Right ventricle myocardium superior (tissue), 1 donor: ENCODE measurements at places on chromosomes 2 and 18. TPM values are rescaled to one million over a fixed set of nuclear protein-coding genes. Genes with fewer than 3 reads are reported as not detected.

The SCYGR4 gene
- not detected for total RNA-seq

GRCh38 chr2:96863575-96864342, 5.9 kb upstream of the ANKRD39 start:
- DNase-seq: peak; percentile 18

The CIB4 gene
- total RNA-seq: not detected

GRCh38 chr2:69309351-69310110, 77.5 kb downstream of the GFPT1 start:
- DNase-seq: peak; percentile 67

DNA sequence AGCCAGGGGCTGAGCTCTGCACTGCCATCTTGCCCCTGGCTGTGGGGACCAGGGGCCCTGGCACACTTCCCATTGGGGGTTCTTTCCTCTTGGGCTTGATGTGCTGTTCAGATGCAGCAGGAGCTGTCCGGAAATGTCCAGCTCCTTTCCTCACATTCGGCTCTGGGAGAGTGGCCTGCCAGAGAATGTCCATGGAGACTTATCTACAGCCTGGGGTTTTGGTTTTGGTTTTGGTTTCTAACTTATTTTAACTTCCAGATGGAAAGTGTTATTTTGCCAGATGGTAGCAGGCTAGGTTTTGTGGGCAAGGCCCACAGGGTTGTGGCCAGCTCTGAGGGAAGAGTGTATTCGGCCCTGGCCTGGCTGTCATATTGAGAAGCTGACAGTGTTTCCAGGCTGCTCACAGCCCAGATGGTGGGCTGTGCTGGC, 177.3 kb downstream of the ANKRD30B start:
- no peak for DNase-seq

The PLGLB2 gene
- 1.4 TPM for total RNA-seq

The DSG3 gene
- total RNA-seq: not detected

The LIMS3 gene
- total RNA-seq: 4.1 TPM

GRCh38 chr2:10405448-10405847, 42.7 kb downstream of the ODC1 start:
- DNase-seq: peak; percentile 72

DNA sequence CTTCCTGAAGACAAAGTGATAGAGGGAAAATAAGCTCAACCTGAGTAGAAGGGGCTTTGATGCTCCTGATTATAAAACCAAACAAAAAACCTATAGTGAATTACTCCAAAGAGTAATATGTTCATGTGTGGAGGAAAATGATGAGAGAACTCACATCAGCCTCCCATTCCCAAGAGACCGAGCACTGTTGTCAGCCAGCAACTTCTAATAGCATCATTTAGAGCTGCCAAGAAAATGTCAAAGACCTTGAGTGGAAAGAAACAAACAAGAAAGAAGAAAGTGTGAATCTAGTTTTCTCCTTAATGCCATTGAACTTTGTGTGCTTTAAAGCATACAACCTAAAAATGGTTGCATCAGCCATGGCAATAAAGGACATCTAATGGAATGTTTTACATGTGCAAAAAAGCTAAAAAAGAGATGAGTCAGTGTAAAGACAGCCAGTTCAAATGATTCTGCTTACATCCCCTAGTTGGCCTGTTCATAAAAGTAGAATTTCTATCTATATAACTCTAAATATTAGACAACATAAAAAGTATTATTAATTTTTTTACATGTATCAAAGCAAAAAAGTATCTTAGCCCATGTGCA, 1066.2 kb downstream of the TDRD15 start:
- no peak for DNase-seq

The REEP1 gene
- total RNA-seq: 21.5 TPM

DNA sequence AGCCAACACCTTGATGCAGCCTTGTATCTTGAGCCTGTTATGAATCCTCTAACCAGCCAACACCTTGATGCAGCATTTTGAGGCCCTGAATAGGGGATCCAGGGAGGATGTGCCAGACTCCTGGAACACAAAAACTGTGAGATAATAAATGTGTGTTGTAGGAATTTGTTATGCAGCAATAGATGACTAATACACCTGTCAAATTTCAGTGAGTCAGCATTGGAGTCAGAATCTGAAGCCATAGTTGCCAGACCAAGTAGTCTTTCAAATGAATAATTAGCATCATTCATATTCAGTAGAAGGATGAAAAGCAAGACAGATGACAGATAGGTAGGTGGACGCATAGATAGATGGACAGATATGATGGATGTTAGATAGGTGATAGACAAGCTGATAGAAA, 942.5 kb upstream of the SLC39A10 start:
- no peak for DNase-seq

DNA sequence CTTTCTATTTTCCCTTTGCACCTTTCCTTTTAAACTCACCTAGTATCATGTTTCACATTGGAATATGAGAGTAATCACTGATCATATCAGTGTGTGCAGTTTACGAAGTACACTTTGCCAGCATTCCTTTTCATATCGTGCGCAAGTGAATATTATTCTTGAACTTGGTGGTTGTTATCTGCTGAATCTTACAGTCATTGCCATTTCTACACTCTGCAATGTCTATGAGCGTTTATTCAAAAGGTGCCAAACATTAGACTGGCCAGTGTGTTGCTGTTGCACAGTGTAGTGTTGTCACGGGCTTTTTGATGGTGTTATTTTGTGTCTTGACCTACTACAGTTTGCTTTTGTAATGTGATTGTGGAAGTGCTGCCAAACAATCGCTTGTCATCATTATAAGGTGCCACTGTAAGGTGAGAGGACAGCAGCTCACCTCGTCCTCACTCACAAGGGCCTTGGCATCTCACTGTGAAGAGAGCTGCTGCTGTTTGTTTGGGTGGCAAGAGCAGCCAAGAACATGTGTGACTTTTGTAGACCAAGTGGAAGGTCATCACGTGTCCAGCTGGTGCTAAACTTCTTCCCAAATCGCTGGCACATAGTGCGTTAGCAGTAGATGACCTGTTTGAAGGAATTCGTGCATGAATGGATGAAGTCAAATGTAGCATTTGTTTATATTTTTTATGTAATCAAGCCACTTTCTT, 113.3 kb downstream of the MYO1B start:
- peak; percentile 43 for DNase-seq

DNA sequence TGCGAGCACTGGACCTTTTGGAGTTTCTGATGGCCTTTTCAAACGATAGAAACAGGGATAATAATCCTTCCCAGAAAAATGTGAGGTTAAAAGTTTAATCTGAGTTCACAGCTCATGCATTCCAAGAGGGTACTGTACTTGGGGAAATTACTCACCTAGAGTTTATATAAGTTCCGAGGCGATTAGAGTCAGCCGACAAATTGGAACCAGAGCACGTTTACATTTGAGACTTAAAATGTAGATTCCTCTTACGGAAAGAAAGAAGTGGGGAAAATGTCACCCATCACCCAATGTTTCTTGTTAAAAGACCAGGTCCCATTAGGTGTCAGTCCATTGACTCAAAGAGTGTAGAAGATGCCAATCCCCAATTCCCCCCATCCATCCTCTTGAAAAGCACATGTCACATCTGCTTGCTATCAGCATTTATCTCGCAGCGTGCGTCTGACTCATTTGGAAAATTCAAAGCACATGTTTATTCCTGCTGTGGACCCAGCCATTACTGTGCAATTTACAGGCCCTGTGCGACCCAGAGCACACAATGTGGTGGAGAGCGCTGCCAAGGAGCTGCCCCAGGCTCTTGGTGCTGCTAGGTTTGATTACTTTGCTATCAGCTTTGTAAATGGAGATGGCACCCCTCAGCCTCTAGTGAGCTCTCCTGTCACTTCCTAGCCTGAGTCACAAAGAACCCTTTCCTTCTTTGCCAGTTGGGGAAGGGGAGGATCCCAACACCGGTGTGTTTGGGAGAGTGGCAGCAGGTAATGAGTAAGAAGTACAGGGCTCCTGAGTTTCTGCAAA, 104.8 kb downstream of the COLEC12 start:
- no peak for DNase-seq

DNA sequence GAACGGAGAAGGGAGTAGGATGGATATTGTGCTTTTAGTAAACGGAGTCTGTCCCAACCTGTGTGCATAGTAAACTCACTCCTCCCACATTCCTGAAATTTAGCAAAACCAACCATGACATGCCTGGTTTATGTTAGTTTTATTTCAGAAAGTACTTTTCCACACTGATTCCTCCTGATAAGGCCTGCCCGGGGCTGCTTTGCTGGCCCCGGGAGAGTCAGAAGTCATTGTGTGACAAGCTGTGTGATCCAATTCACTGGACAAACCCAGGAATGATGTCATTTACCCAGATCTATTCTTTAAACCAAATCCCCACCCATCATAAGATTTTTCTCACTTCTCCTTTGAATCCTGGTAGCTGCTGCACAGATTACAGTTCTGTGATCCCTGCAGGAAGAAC, 109.0 kb downstream of the SETBP1 start:
- no peak for DNase-seq

GRCh38 chr2:152718076-152718908, at the start of gene ARL6IP6:
Gene ARL6IP6 (plus strand): TSS chr2:152718620. CDS start chr2:152718625, 5 bp downstream.
- peak; percentile 96 for DNase-seq

- DNase-seq: no peak
Measured at GRCh38 chr18:59022167-59022945, 117.3 kb upstream of the SEC11C start.

DNA sequence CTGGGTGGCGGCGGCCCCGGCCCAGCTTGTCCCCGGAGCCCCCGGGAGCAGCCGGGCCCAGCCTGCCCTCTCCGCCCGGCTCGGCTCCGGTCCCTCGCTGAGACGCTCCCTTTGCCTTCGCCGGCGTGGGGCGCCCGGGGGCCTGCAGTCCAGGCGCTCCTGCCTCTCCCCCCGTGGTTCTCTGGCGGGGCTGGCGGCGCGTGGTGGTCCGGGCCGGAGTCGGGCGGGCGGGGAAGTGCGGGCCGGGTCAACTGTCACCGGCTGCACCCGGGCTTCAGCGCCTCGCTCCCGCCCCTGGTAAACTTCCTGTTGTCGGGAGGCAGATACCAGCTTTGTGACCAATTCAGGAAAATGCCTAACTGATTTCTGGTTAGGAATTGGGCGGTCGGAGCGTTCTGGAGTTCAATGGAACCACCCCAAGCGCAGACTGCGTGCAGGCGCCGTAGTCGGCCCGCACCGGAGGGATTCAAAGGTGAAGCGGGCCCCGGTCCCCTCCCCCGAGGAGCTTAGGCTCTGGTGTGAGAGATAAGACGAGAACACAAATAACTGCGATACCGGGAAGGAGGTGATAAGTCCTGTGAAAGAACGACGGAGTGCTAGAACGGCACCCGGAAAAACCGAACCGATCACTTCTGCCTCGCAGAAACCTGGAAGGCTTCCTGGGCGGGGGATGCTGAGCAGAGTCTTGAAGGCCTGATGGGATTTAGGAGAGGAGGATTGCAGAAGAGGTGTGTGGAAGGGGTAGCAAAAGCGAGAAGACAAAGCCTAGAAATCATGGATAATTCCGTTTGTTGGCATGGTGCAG, 891 bp downstream of the CAB39 start:
- peak; percentile 63 for DNase-seq

- DNase-seq: no peak
Measured at GRCh38 chr18:7202169-7202568, 28.7 kb upstream of the LRRC30 start.

DNA sequence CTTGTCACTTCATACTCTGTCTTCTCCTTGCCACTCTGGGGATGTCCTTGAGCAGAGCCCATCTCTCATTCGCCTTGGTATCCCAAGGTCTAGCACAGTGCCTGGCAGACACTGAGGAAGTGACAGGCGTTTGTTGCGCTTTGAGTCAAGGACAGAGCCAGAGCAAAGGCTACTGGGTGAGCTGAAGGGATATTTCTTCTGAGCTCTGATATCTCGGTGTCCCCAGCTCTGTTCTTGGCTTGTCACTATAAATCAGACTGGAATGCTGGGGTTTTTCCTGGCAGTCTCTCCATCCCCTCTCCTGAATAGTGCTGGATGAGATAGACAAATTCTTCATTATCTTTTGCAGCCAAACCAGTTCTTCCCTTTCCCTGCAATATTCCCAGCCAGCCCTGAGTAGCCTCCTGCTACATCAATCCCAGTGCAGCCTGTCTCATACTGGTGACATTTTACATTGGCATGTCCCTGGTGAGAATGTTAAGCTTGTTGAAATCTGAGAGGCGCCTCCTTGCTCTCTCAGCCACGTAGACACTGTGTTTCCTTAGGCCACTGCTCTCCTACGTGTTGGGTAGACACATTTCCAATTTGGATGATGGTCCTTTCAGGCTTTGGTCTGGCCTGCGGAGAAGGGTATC, 61.7 kb downstream of the CTIF start:
- DNase-seq: peak; percentile 4

DNA sequence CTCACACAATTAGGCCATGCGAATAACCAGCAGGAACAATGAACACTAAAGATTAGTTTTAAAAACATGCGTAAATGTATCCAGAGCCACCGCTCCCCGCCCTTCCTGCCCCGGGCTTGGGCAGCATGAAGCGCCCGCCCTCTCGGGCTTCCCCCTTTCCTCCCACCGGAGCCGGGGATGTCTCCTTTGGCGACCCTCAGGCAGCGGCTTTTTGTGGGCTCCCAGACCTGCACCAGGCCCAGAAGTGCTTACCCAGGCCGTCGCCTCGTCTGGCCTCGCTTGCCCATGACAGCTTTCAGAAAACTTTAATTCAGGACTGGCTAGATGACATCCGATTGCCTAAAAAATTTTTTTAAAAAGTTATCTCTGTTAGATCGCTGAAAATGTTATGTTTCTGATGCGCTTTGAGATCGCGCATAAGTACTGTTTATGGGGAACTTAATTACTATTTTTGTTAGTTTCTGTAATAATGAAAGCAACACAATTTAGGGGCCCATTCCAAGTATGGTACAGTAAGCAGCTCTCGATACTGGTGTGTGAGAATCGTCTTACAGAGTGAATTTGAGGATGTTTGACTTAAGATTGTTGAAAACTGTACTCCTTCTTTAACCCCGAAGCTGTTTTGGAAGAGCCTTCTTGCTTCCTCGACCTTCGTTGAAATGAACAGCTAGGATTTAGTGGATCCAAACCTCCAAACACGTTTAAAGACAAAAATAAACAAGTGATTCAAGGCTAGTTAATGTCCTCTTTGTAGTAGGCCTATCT, 1.1 kb downstream of the MAP3K20 start:
- peak; percentile 72 for DNase-seq

- no peak for DNase-seq
Measured at GRCh38 chr18:74651327-74652128, 53.9 kb downstream of the ZNF407 start.

The GNAL gene
- total RNA-seq: 5.1 TPM

The RAPGEF4 gene
- 7.2 TPM for total RNA-seq

GRCh38 chr2:21261591-21261990, 137.8 kb downstream of the TDRD15 start:
- no peak for DNase-seq

The GATA6 gene
- total RNA-seq: 56.0 TPM

The HOXD12 gene
- not detected for total RNA-seq
